ENCODE measurements at places on chromosomes 2 and 18. TPM values are rescaled to one million over a fixed set of nuclear protein-coding genes. Genes with fewer than 3 reads are reported as not detected.

DNA sequence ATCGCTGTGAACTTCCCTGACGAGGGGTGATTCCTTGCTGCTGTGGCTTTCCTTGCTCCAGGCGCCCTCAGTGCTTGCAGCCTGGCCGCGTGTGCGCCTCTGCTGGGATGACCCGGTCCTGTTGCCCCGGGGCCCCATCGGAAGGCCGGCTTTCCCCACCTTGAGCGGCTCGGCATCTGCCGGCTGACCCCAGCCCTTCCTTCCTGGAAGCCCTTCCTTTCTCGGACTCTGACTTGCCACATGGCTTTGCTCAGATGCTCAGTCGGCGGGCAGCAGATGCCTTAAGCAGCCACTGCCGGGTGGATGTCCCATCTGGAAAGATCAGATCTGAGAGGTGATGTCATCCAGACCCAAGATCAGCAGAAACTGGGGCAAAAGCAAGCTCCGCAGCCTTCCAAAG, 100.5 kb upstream of the ODC1 start:
- no peaks in the 10 kb centered on the region for H3K27me3 ChIP-seq
- no peaks in the 10 kb centered on the region for H3K36me3 ChIP-seq
- H3K4me1 ChIP-seq = no peaks in the 10 kb centered on the region
- no peak overlapping the region for H3K27ac ChIP-seq
- no peak overlapping the region for H3K4me3 ChIP-seq
- no peak for DNase-seq

- H3K36me3 ChIP-seq = no peaks in the 10 kb centered on the region
- no peak overlapping the region for H3K27ac ChIP-seq
Observed at GRCh38 chr2:168350380-168350779, 103.0 kb upstream of the STK39 start.

Gene SCN7A
- 117 TPM for total RNA-seq

Gene CWC22
- 28.9 TPM for total RNA-seq

GRCh38 chr2:39568561-39569006, 97.1 kb upstream of the TMEM178A start:
- DNase-seq = no peak
- no peaks in the 10 kb centered on the region for H3K4me1 ChIP-seq
- H3K4me3 ChIP-seq = no peak overlapping the region

DNA sequence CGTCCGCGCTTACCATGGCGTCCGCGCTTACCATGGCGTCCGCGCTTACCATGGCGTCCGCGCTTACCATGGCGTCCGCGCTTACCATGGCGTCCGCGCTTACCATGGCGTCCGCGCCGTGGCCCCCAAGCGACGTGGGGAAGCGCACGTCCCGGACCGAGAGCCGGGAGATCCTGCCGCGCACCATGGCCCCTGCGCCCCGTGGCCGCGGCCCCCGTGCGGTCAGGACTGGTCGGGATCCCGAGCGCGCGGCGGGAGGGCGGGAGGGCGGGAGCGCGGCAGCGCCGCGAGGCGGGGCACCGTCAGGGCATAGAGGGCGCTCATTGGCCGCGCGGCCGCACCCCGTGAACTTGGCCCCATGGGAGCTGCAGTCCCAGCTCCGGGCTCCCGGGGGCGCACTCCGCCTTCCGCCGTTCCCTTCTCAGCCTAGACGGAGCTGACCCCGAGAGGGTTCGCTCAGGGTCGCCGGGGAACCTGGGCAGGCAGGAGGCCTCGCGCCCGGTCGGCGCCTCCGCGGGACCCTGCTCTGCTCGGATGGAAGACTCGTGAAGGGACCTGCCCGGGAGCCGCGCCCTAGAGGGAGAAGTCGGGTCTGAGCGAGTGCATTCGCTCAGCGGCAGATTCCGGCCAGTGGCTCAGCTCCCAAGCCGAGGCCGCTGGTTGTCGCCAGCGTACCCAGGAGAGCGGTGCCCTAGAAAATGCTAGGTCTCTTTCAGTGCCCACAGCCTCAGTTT, at the start of gene ENOSF1:
TSS of gene ENOSF1 (minus strand) at position 230 of the 734 bp plus-strand sequence. CDS start at position 187, 43 bp downstream.
- no peaks in the 10 kb centered on the region for H3K36me3 ChIP-seq
- peak within 1 kb of the TSS; percentile 38 for H3K4me3 ChIP-seq
- no peaks in the 10 kb centered on the region for H3K4me1 ChIP-seq
- H3K27me3 ChIP-seq = no peaks in the 10 kb centered on the region
- DNase-seq = peak; percentile 93
- H3K27ac ChIP-seq = peak within 1 kb of the TSS; percentile 82

DNA sequence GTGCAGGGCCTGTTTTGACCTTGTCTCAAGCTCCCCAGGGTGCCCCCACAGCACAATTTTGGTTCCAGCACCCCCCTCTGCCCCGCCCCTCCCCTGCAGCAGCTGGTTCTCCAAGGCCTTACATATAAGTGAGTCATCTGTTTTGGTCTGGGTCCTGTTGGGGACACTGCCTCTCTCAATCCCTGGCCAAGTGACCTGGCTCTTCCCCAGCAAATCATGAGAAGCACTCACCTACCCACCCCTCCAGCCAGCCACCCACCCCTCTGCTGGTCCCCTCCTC, 90.5 kb downstream of the INHBB start:
- H3K4me3 ChIP-seq = no peak overlapping the region
- H3K36me3 ChIP-seq = no peaks in the 10 kb centered on the region
- H3K4me1 ChIP-seq = no peaks in the 10 kb centered on the region
- no peaks in the 10 kb centered on the region for H3K27me3 ChIP-seq
- DNase-seq = peak; percentile 66

Gene ERICH2
- total RNA-seq = not detected

DNA sequence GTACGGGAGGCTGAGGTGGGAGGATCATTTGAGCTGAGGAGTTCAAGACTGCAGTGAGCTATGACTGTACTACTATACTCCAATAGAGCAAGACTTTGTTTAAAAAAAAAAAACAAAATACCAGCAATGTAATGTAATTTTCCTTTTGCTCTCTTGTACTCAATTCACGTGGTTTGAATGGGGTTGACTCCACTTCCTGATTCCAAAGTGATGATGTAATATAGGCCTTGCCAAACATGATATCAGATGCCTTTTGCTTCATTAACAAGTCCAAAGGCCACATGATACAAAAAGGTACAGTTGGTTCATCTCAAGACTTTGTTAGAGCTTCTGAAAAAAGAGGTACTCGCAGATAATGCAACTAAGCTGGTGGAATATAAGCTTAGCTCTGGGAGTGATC, 321.8 kb downstream of the ZEB2 start:
- H3K27ac ChIP-seq = no peak overlapping the region
- H3K4me3 ChIP-seq = no peak overlapping the region
- H3K36me3 ChIP-seq = no peaks in the 10 kb centered on the region
- H3K27me3 ChIP-seq = no peaks in the 10 kb centered on the region

Gene MEP1B
- not detected for total RNA-seq

DNA sequence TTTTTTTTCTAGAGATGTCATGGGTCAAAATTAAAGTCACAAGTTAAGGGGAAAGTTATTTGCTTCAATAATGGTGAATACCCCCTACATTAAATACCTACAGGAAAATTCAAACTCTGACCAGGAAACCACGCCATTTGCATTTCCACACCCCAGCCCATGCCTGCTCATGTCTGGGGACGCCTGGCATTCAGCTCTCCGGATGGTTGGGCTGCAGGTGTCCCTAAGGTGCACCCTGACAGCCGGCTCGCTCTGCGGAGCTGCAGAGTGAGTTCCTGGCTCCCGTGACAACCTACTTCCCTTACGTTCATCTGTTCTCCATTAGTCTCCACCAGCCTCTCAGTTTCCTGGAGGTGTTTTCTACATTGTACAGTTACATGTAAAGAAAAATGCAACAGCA, 122.7 kb upstream of the RIOK3 start:
- no peaks in the 10 kb centered on the region for H3K27me3 ChIP-seq
- no peak for DNase-seq
- no peak overlapping the region for H3K4me3 ChIP-seq

DNA sequence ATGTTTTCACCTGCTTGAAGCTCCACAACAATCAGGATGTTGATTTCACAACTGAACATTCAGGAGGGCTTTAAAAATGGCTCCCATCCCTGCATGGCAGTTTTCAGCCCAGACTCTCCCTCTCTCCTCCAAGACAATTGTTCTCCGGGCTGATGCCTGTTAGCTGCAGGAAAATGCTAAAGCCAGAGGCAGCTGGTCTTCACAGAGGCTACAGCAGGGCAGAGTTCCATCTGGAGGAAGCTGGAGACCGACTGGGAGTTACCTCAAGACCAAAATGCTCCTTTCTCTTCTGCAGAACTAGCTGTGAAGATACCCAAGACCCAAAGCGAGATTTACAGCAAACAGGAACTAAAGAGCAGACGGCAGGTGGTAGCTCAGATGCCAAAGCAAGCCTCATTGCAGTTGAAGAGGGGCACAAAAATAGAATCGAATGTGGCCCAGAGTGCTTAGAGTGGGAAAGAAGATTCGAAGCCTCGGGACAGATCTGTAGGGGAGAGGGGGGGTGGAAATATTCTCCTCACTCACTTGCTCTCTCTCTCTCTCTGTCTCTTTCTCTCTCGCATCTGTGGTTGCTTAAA, 423.6 kb downstream of the ZNF521 start:
- no peaks in the 10 kb centered on the region for H3K27me3 ChIP-seq
- no peaks in the 10 kb centered on the region for H3K4me1 ChIP-seq
- H3K27ac ChIP-seq = no peak overlapping the region
- no peaks in the 10 kb centered on the region for H3K36me3 ChIP-seq
- DNase-seq = no peak

Gene SLC23A3
- total RNA-seq = 0.14 TPM

Gene UNC80
- 0.82 TPM for total RNA-seq

DNA sequence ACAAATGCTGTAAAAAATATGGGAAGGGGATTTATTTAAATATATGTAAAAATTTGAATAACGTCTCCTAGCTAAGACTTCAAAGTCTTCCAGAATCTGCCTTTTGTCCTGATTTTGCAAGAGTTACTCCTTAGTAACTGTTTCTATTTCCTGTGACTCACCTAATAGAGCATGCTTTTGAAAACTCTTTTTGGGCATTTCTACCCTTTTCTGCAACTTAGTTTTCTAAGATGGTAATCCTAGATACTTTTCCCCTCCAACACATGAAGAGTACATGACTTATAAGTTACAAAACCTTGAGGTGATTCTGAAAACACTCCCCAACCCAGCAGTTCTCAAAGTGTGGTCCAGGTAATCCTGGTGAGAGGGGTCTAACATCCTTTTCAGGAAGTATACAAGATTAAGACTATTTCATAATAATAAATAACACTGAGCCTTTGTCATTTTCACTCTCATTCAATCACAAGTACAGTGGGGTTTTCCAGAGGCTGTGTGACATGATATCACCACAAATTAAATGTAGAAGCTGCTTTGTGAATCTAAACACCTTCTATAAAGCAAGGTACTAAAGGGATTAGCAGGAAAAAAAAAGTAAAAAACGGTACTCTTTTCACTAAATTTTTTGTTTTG, 31.9 kb downstream of the PPP4R3B start:
- peaks cover 21% of the 10 kb centered on the region for H3K4me1 ChIP-seq
- no peaks in the 10 kb centered on the region for H3K36me3 ChIP-seq
- H3K27ac ChIP-seq = no peak overlapping the region
- DNase-seq = no peak
- no peaks in the 10 kb centered on the region for H3K27me3 ChIP-seq

Gene ALPG
- total RNA-seq = not detected

Gene GORASP2
- total RNA-seq = 32.4 TPM

DNA sequence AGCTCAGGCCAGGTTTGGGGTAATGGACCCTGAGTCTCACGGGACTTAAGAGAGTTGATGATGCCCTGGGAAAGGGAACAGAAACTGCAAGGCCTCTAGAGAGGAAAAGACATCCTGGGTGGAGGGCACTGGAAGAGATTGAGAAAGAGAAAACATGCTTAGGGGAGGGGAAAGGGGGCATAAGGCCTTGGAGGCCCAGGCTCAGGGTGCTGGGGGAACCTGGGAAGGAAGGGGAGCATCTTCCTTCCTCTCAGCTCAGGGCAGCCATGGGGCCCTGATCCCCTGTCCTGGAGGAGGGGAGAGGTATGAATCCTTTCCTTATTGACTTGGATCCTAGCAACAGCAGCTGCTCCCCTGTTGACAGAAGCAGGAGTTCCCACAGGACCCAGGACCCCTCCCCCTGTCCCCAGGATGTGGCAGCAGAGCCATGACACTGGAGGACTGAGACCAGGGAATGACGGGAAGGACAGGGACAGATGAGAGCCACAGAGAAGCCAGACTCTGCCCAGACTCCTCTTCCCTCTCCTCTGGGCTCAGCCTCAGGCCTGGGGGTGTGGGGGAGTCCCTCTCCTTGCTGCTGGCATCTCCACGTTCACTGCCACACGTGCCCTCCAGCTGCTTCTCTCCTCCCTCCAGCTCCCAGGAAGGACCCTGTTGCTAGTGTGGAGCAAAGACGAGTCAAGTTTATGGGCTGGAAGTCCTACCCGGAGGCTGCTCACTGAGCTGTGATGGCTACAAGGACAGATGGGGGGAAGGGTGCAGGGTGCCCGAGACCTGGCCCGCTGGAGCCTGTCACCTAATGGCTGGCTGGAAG, 815 bp downstream of the GPBAR1 start:
- H3K27ac ChIP-seq = peak overlapping the region; percentile 80
- peaks cover 63% of the 10 kb centered on the region for H3K4me1 ChIP-seq
- peaks cover 26% of the 10 kb centered on the region for H3K36me3 ChIP-seq
- no peaks in the 10 kb centered on the region for H3K27me3 ChIP-seq
- H3K4me3 ChIP-seq = no peak overlapping the region

Gene IL36B
- not detected for total RNA-seq

DNA sequence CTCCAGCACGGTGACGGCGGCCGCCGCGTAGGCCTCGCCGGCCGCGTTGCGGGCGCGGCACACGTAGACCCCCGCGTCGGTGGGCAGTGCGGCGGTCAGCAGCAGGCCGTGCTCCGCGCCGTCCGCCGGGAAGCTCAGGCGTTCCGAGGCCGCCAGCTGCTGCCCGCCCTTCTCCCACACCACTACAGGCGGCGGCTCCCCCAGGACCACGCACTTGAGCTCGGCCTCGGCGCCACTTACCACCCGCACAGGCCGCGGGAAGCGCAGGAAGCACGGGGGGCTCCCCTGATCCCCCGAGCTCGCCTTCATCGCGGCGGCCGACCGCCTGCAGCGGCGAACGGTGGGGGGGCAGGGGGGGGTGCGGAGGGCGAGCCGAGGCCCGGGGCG, 422 bp downstream of the OBSL1 start:
- no peaks in the 10 kb centered on the region for H3K36me3 ChIP-seq
- peaks cover 15% of the 10 kb centered on the region for H3K4me1 ChIP-seq
- peak overlapping the region; percentile 91 for H3K27ac ChIP-seq

- DNase-seq = no peak
- H3K27ac ChIP-seq = no peak overlapping the region
- H3K36me3 ChIP-seq = no peaks in the 10 kb centered on the region
- H3K4me1 ChIP-seq = peaks cover 8% of the 10 kb centered on the region
- H3K4me3 ChIP-seq = no peak overlapping the region
Observed at GRCh38 chr2:64950226-64951160, 38.7 kb upstream of the SLC1A4 start.

Gene CXCR2
- total RNA-seq = not detected

- no peaks in the 10 kb centered on the region for H3K27me3 ChIP-seq
- H3K36me3 ChIP-seq = no peaks in the 10 kb centered on the region
- no peaks in the 10 kb centered on the region for H3K4me1 ChIP-seq
- no peak for DNase-seq
Observed at GRCh38 chr2:254241-254640, 9.6 kb downstream of the SH3YL1 start.

Gene DNAH7
- 0.41 TPM for total RNA-seq

Gene RAPGEF4
- 5.5 TPM for total RNA-seq

DNA sequence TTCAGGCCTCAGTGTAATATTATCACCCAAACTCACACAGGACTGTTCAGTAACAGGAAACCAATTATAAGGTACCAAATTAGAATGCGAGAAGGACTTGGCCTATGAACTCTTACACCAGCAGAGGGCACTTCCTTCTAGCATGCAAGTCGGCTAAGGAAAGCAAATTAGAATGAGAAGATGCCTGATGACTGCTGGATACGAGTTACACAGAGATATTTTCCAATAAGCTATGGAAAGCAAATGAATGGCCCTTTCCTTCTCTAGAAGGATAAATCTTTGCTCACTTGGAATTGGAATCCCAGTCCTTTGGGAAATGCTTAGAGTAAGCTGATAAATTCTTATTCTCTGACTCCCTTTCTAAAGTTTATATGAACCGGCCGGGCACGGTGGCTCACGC, 109.8 kb downstream of the AP1S3 start:
- H3K27ac ChIP-seq = no peak overlapping the region
- no peaks in the 10 kb centered on the region for H3K27me3 ChIP-seq
- H3K36me3 ChIP-seq = no peaks in the 10 kb centered on the region
- DNase-seq = no peak
